ENCODE measurements at places on chromosomes 3 and 15. TPM values are rescaled to one million over a fixed set of nuclear protein-coding genes. Genes with fewer than 3 reads are reported as not detected.

Gene GPR62
- total RNA-seq = not detected

Gene CBLB
- 2.9 TPM for total RNA-seq

GRCh38 chr3:97971679-97972567 lies at the start of gene RIOX2:
Gene RIOX2, minus strand, starts transcription at chr3:97972431. Its CDS starts 4,838 bp downstream, at chr3:97967593.
- peak; percentile 83 for DNase-seq

- DNase-seq = no peak
Measured at GRCh38 chr3:17811646-17812045, 69.2 kb upstream of the TBC1D5 start.

DNA sequence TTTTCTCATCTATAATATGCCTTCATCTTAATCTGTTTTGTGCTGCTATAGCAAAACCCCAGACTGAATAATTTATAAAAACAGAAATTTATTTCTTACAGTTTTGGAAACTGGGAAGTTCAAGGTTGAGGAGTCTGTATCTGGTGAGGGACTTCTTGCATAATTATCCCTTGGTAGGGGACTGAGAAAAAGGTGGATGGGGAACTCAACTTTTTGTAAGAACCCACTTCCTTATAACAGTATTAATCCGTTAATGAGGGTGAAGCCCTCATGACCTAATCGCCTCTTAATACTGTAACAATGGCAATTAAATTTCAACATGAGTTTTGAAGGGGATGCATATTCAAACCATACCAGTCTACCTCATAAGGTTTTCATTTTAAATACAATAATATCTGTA lies 17.4 kb upstream of the MYH15 start:
- DNase-seq = no peak

- no peak for DNase-seq
Measured at GRCh38 chr15:41873711-41874110, 20.1 kb downstream of the SPTBN5 start.

DNA sequence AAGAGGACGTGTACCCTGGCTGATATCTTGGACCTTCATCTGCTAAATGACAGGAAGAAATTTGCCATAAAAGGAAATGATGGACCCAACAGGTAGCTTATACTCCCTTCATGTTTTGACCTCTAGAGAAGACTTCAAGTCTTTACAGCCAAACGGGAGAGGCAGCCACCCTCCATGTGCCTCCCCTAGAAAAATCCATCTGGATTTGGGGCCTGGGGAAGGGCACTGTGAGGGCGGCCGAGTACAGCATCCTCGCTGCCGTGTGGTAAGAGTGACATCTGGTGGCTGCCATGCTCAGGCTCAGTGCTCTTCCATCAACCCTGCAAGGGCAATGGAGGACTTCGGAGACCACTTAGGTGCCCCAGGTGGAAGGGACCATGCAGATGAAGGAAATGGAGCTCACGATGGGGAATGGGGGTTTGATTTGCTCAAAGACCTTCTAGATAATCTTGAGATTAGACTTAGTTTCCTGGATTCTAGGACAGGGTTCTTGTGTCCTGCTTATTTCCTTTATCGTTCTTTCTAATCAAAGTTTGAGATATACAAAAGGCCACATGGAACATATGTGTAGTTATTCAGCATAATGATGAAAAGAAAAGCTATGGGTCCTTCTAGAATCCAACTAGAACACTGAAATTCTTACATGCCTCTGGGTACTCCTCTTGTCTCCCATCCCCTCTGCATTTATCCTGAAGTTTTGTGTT lies 44.4 kb downstream of the AQP9 start:
- DNase-seq = peak; percentile 37

- no peak for DNase-seq
Measured at GRCh38 chr3:52524752-52525679, 8.6 kb downstream of the NT5DC2 start.

GRCh38 chr3:128343287-128344051 lies 123.2 kb downstream of the DNAJB8 start:
- peak; percentile 47 for DNase-seq

GRCh38 chr15:55868707-55869106 lies 124.7 kb downstream of the NEDD4 start:
- DNase-seq = no peak
